ENCODE measurements at places on chromosomes 5 and 9. TPM values are rescaled to one million over a fixed set of nuclear protein-coding genes. Genes with fewer than 3 reads are reported as not detected.

GLE1 gene
- total RNA-seq = 23.7 TPM

SPINK4 gene
- total RNA-seq = not detected

OR1K1 gene
- not detected for total RNA-seq

PCA3 gene
- total RNA-seq = not detected

PHAX gene
- 49.0 TPM for total RNA-seq

PCDHA9 gene
- 0.07 TPM for total RNA-seq

TMC1 gene
- not detected for total RNA-seq

TTLL11 gene
- total RNA-seq = 5.7 TPM

WDR36 gene
- total RNA-seq = 53.0 TPM

CAMSAP1 gene
- 28.9 TPM for total RNA-seq

TMEFF1 gene
- total RNA-seq = 0.26 TPM

MEGF10 gene
- total RNA-seq = 2.2 TPM

ANXA2R gene
- total RNA-seq = 2.2 TPM

CAVIN4 gene
- 0.29 TPM for total RNA-seq

PDCD1LG2 gene
- 11.5 TPM for total RNA-seq

KLHL3 gene
- 3.0 TPM for total RNA-seq

FAM151B gene
- 0.73 TPM for total RNA-seq

TMEM215 gene
- total RNA-seq = not detected

C5orf52 gene
- total RNA-seq = not detected

TTC39B gene
- 26.0 TPM for total RNA-seq

SGCD gene
- not detected for total RNA-seq

FAM221B gene
- not detected for total RNA-seq

PTPRD gene
- total RNA-seq = 0.33 TPM

LHFPL2 gene
- total RNA-seq = 52.5 TPM

FBP2 gene
- not detected for total RNA-seq

TAF11L13 gene
- total RNA-seq = not detected

BTNL9 gene
- total RNA-seq = not detected

Data from mammary epithelial cell (primary cell).